Myocyte (in vitro differentiated cells): ENCODE measurements at places on chromosomes 5 and 9. TPM values are rescaled to one million over a fixed set of nuclear protein-coding genes. Genes with fewer than 3 reads are reported as not detected.

Gene TLX3
- not detected in 2 replicates for total RNA-seq

DNA sequence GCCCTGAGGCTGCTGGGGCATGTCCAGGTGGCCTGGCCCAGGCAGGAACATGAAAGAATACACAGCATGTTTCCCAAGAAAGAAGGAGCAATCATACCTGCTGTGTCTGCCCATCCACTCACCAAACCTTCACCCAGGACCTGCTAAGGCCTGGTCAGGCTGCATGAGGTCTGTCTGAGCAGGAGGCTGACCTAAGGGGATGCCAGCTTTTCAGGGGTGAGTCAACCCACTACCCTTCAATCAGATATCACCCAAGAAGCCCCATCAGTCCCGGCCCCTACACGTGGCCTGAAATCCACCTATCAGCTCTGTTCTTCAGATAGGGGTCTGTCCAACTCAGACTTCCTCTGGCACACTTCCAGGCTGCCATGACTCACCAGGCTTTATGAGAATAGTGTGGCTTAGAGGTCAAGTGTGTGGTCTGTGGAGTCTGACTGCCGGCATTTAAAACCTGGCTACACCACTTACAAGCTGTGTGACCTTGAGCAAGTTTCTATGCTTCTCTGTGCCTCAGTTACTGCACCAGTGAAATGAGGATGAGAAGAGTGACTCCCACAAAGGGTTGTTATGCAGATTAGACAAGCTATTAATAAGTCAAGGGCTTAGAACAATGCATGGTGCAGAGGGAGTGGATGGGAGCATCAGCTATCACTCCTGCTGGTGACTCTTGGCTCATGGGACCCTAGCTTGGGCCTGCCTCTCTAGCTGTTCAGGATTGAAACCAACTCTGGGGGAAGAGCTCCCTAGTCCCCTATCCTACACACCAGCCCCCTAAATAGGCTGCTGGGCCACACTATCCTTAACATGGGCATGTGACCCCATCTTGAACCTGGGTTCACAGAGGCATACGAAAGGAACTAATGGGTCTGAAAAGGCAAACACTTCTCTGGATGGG is 130.3 kb downstream of the PAX5 start:
- peak; percentile 57 for DNase-seq

- DNase-seq = no peak
These were observed 24.7 kb upstream of the CTNND2 start for GRCh38 chr5:11928909-11929308.

- no peak for DNase-seq
These were observed 43.0 kb downstream of the AP3S1 start for GRCh38 chr5:115884704-115885103.

DNA sequence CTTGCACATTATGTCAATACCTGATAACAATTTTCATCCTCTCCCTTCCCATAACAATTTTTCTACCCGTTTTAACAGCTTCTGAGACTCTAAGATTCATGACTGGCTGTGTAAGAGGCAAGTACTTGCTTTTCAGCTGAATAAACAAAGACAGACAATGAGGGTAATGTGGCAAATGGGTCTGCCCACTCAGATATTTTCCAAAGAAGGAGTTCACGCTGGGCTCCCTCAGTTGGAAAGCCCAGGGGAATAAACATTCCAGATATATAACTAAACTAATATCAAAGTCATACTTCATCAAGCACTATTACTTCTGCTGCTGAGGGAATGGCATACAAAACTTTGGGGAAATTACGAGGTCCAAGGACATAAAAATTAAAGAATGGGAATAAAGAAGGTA is 24.4 kb downstream of the MEGF9 start:
- DNase-seq = peak; percentile 39

- no peak for DNase-seq
These were observed 68.7 kb downstream of the PRR16 start for GRCh38 chr5:120532835-120533234.

DNA sequence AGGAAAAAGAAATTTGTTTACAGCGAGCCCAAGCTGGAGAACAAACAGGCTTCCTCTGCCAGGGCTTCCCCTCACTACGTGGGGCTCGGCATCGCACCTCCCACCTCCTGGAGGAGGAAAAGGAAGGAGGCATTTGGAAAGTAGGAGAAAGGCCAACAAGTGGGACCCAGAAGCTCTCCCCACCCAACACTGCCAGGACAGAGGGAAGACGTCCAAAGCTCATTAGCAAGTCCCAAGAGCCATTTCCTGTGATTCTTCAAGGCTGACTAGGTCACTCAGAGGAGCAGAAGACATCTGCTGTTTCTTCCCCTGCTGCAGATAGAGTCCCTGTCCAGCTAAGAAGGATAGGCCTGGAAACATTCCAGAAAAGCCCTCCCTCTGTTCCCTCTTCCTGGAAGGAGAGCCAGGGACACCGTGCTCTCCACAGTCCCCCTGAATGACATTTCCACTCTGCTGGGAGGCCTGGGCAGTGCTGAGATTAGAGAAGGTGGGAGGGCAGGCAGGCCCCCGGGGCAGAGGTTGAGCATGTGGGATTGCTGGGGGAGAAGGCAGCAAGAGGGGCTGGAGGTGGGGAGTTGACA is 57.0 kb upstream of the NEURL1B start:
- DNase-seq = no peak

DNA sequence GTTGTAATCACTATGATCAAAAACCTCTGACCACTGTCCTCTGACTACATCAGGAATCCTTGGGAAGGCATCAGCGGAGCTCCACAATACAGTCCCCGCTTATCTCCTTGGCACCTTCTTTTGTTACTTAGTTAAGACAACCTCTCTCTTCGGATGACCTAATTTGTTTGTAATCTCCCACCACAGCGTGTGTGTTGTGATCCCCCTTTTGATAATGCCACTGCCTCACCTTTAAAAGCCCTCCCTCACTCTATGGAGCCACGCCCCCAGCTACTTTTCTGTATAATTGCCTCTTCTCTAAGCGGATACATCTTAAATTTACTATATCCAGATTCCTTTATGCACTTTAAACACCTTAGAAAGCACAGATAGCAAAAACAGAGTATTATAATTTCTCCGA is 35.9 kb downstream of the OR2Y1 start:
- DNase-seq = no peak

DNA sequence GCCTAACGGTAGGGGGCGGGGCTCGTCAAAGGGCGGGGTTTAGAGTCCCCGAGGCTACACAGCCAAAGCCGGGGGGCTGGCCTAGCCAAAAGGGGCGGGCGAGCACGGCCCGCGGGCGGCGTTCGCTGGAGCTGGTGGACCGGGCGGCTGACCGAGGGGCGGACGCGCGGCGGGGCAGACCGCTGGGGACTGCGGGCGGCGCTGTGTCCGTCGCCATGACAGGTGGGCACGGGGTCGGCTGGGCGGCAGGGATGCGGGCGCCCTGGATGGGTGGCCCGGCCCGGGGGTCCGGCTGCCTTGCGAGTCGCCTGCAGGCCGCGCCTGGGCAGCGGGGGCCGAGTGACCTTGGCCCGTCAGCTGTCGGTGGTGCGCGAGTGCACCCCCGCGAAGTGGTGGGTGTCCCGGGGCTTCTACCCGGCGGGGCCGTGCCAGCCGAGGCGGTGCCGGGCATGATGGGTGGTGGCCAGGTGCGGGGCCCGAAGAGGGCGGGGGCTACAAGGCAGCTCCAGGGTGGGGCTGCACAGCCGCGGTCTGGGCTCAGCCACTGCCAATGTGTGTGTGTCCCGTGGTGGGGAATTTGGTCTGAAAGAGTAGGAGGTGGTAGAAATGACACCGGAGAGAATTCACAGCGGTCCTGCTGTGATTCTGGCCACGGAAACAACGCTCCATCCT is at the start of gene CARD19:
CARD19 (plus strand) TSS at position 87 of the 672 bp plus-strand sequence; CDS start at position 216, 129 bp downstream.
- DNase-seq = peak; percentile 73

DNA sequence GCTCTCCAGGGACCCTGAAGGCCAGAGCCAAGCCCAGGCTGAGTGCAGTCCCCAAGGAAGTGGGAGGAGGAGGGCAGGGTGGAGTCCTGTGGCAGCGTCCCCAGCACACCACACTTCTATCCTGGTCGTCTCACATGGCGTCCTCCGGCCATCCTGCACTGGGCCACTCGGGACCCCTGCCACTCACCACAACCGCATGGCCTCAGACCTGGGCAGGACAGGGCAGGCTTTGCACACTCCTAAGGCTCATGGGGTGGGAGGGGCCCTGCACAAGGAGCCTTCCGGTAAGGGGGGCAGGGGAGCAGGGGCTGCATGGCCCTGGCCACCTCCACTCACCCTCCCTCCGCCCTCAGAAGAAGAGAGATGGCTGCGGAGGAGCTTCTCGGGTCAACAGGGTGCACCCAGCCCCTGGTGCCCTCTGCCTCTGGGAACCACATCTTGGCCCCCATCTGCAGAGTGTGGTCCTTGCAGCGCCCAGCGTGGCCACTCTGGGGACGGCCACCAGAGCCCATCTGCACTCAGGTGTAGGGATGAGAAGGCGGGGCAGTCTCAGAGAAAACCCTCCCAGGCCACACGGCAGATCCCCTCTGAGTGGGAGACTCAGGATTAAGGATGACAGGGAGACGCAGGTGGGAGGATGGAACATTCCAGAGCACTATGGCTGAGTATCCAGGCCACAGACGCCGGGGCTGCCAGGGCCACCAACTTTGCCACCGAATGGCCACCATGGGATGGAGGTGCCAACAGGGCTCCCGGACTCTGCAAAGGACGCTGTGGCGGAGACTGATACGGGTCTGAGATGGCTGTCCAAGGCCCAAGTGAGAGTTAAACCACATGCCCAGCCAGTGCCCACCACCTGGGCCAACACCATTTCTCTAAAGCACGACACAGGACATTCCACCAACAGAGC is 7.6 kb downstream of the TPPP start:
- DNase-seq = no peak

GRCh38 chr5:40616781-40617180 is 62.9 kb upstream of the PTGER4 start:
- DNase-seq = no peak

GRCh38 chr5:151775025-151775606 is 3.4 kb downstream of the G3BP1 start:
- DNase-seq = no peak

- peak; percentile 65 for DNase-seq
These were observed 88.1 kb downstream of the FGF1 start for GRCh38 chr5:142597546-142598337.

GRCh38 chr9:85425153-85425611 is 316.6 kb downstream of the AGTPBP1 start:
- peak; percentile 20 for DNase-seq

GRCh38 chr9:71758785-71759184 is 9.5 kb downstream of the CEMIP2 start:
- DNase-seq = no peak

DNA sequence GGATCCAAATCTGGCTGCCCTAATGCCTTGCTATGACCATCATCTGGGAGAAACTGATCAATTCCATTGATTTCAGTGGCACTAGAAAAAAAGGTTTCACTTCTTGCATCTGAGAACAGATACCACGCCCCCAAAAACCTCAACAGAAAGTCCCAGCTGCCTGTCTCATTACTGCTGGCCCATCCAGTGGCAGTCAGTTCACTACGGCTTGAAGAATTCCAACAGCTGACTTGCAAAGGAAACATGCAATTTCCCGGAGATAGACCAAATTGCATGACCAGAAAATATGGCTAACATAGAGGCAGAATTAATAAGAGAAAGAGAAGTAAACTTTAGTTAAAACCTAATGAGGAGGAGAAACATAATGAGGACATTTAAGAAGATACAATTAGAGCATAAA is 48.6 kb downstream of the UGCG start:
- DNase-seq = peak; percentile 94
